ENCODE measurements at places on chromosomes 4 and X.

GRCh38 chr4:125331116-125331515 is 16.4 kb downstream of the FAT4 start:
- no peak for DNase-seq

DNA sequence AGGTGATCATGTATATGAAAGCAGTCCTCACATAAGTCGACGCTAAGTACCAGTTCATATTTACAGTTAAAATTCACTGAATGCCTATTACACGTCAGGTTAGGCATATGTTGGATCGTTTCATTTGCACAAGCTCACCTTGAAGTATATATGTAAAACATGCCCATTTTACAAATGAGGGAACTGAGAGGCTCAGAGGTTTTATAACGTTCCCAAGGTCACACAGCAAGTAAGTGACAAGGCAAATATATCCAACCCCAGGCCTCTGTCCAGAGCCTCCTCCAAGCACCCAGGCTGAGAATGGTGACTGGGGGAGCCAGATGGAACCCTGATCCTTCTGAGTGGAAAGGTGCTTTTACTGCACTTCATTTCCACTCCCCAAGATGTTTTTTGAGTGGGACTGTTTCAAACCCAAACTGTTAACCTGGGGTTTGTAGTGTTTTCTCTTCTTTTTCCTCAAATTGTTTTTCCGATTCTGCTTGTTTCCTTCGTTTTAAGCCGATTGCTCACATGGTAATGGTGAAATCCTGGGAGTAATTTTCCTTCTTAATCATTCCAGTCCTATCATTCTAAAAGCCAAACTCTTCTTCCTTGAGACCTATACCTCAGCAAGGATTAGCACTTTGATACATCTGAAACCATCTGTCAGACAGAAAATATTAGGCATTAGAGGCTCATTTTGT is 791 bp downstream of the SMIM20 start:
- DNase-seq: no peak

GRCh38 chrX:35842674-35843073 is 44.5 kb downstream of the MAGEB16 start:
- DNase-seq: no peak

DNA sequence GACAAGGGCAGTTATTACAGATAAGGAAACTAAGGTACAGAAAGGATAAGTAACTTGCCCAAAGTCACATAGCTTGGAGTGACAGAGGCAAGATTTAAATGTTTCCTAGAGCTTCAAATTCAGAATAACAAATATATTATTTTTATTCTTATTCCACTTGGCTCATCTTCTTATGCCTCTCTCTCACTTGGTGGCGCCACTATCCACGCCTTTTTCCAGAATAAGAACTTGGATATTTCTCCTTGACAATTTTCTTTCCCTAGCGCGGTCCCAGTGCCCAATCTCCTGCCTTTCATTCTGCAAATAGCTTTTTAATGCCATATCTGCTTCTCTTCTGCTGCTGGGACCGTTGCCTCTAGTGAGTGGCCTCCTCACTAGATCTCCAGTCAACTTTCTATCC is 78.5 kb downstream of the MSN start:
- no peak for DNase-seq

- peak; percentile 53 for DNase-seq
Measured at GRCh38 chrX:71282514-71283402, 677 bp upstream of the NONO start.

- DNase-seq: no peak
Measured at GRCh38 chr4:108111781-108112180, 57.0 kb downstream of the LEF1 start.

DNA sequence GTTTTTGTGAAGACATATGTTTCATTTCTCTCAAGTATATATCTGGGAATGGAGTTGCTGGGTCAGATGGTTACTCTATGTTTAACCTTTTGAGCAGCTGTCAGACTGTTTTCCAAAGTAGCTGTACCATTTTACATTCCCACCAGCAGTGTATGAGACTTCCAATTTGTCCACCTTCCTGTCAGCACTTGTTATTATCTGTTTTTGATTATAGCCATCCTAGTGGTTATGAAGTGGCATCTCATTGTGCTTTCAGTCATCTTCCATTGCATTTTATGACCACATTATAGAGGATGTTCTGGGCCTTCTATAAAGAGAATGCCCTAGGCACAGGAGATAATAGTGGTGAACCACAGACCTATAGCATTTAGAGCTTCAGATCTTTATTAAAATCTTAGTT is 39.2 kb downstream of the CLCN4 start:
- no peak for DNase-seq

DNA sequence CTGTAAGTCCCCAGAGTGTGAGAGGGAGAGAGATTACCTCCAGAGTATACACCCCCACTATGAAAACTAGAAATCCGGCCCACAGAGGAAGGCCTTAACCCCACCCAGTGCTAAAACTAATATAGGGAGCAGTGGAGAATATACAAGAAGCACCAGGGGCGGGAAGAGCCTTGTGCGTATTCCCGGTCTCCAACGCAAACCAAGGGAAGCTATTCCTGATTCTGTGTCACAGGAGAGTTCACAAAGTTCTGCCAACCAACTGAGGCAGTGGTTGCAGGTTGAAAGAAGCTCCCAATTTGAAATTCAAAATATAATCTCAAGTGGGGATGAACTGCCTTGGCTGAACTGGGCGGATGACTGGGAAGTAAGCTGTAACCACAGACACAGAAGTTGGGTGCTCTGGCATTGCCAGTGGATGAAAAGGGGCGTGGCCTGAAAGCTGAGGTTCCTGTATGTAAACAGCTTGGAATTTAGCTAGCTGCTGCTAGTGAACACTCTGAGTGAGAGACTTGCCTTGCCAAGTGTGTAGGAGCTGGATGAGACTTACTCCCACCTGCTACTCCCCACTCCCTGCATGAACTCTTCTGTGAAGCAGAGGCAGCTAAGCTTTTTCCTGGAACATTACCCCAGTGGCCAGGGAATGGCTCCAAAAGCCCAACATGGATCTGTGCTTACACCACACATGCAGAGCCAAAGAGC is 32.7 kb downstream of the ELF2 start:
- DNase-seq: no peak

GRCh38 chrX:52034211-52034610 is 34.8 kb downstream of the MAGED4B start:
- no peak for DNase-seq

- DNase-seq: peak; percentile 43
Measured at GRCh38 chr4:67393699-67394281, 151.5 kb downstream of the CENPC start.

GRCh38 chr4:27000820-27001219 is 140.2 kb downstream of the STIM2 start:
- peak; percentile 29 for DNase-seq

DNA sequence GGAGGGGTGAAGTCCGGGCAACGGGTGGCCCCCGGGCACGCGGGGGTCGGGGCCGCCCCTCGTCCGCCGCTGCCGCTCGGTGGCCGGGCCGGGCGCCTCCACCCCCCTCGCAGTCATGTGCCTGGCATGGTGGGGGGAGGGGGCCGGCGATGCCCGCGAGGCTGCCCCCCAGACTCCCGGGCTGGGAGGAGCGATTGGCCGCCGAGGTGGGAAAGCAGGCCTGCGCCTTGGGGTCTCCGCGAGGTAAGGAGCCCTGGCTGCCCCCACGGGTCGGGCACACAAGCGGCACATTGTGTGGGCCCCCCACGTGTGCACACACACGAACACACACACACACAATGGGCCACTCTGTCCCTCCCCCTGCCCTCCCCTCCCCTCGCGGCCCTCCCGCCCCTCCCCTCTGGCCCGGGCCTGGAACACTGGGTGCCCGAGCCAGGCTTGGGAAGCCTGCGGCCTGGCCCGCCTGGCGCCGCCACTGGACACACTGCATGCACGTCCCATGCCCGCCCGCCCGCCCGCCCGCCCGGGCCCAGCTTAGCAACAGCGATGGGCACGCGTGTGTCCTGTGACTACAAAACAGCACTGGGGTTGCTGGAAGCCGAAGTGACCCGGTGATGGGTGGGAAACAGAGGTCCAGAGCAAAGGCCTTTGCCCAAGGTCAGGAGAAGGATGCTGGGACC is 1.3 kb downstream of the SLC6A8 start:
- DNase-seq: no peak

GRCh38 chr4:3445111-3445820 is 3.5 kb downstream of the HGFAC start:
- DNase-seq: no peak

DNA sequence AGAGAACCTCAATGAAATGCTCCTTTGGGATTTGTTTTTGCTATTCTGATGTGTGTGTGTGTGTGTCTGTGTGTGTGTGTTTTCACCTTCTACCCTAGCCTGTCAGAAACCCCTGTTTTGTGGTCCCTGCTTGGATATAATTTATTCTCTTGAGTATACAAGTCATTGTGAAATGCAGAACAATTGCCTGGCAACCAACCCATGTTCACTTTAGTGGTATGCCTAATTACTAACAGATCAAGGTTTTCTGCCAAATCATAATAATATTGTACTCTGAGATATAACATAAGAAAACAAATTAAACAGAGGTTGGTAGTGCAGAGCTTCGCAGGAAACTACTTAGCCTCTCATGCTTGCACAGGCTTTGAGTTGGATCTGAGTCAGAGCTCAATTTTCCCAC is 7.0 kb upstream of the TET2 start:
- no peak for DNase-seq

DNA sequence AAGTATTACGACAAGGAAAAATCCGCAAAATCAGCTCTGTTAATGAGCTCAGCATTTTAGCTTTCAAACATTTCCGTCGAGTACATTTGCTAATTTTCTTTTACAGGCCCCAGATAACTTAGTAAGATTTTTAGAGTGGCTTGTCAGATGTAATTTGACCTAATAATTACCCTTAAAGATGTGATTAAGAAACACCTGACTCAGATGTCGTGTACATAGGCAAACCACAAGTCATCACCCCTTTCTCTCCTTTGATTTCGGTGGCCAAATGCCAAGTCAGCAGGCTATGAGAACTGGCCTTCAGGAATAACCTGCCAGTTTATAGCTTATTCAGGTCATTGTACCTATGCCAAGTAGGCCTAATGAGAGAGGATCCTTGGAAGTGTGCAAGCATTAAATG is 369.6 kb downstream of the PCDH7 start:
- no peak for DNase-seq
